ENCODE measurements at places on chromosomes 2 and 18.

DNA sequence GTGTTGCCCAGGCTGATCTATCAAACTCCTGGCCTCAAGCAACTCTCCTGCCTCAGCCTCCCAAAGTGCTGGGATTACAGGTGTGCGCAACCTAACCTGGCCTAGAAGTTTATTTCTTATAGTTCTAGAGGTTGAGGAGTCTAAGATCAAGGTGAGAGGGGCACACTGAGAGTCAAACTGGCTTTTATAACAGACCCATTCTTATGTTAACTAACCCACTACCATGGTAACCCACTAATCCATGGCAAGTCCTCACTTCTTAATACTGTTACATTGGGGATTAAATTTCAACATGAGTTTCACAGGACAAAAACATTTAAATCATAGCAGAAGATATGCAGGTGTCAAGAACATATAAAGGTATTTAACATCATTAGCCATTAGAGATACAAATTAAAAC, 50.6 kb downstream of the MDH1 start:
- DNase-seq = no peak

DNA sequence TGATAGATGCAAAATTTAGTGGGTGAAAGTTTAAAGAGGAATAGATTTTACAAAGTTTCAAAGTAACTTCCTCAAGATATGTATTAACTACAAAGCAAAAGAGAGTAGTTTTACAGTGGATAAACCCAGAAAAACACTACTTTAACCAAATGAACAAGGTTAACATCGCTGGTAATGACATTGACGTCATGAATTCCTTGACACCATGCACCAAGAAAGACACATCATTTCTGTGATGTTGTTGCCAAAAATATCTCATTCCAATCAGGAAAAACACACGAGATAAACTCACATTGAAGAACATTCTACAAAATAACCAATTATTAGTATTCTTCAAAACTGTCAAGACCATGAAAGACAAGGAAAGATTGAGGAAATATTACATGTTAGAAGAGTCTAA, 605.6 kb upstream of the SETBP1 start:
- no peak for DNase-seq

GRCh38 chr2:33500177-33500576, 23.7 kb downstream of the RASGRP3 start:
- no peak for DNase-seq

DNA sequence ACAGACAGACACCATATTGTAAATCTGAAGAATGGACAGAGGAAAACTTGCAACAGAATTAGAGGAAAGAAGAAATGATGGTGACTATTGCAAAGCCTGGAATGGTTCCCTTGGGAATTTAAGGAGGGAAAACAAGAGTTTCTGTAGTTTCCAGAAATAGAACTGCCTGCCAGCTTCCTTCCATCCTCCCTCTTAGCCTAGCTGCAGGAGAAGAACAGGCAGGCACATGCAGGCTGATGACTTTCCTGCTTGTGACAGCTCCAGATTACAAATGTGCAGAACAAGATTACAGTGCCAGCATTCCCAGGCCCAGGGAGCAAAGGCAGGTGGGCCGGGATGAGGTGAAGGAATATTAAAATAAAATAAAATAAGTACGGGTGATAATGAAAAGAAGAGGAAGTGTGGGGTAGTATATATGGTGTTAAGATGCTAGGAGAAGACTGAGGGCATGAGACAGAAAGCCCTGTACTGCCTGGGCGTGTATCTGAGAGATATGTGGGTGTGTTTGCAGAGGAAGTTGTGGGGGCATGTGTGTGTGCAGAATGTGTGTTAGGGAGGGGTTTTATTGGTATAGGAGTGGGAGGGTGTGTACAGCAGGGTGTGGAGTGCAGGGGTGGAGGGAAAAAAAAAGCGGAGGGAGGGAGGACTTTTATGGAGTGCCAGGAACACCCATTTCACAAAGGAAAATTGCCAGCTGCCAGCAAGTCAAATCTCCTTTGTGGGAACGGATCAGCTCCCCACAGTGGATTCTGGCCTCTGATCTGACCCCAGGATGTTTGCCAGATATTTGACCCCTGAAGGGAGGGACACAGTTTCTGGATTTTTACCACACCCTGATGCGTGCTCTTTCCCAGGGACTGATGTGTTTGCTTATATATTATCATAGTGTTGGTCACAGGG, 43.9 kb upstream of the NEMP2 start:
- DNase-seq = no peak

DNA sequence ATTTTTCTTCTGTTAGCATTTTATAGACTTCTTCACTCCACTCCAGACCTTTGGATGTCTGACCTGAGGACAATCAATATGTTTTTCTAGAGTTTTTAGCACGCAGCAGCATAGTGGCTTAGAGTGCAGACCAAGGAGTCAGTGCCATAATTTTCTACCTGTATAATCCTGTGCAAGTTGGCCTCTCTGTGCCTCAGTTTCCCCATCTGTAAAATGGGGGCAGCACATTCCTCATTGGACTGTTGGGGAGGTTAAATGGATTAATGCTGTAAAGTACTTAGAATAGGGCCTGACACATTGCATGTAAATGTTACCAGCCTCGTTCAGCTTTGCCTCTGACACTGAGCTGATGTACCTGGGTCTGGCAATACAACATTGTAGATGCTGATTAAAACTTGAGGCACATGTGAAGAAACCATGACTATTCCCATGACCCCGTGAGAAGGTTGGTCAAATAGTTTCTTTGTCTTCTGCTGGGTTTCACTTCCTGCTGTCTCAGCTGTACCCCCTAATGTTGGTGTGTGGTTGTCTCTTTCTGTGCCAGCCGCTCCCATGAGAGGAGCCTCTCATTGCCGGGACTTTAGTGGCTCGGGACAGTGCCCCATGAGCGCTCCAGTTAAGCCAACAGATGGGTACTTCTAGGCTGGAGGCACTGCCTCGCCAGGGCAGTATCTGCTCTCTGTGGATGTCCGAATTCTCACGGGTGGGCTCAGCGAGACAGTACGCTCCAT, 125.3 kb downstream of the SH3RF3 start:
- DNase-seq = no peak

- DNase-seq = no peak
Measured at GRCh38 chr2:46029332-46029811, 267.8 kb upstream of the EPAS1 start.

DNA sequence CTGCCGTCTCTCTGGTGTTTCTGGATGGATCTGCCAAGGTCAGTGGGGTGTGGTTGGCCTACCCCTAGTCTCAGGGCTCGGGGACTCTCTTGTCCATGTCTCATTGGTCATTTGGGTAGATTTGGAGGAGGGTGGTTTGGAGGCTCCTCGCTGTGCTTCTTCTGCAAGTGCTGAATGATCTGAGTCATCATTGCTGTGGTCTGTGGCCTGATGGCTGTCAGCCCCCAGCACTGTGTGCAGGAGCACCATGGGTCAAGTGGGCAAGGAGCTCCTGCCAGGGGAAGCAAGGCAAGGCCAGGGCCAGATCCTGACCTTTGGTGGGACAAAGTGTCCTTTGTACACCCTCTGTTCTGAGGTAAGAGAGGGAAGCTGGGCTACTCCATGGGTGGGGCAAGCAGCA, 221.8 kb downstream of the FHOD3 start:
- no peak for DNase-seq

- no peak for DNase-seq
Measured at GRCh38 chr2:126719833-126720351, 63.9 kb downstream of the GYPC start.

DNA sequence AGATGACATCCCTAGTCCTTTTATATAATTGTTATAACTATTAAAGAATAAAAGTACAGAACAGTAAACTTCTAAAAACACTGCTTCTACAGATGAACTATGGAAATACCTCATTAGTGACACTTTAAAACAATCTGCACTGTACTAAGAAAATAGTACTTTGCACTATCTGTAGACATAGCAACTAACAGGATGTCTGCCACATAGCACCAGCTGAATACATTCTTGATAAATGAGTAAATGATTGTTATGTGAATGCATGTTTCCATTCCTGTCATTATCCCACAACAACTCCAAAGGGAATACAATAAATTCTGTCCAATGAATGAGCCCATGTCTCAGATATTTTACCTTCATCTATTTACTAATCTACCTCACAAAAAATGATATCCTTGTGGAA, 115.3 kb upstream of the SLC35G4 start:
- DNase-seq = no peak

- no peak for DNase-seq
Measured at GRCh38 chr18:33802955-33803354, 224.9 kb downstream of the ASXL3 start.

GRCh38 chr2:151975460-151976414, 123.1 kb downstream of the CACNB4 start:
- no peak for DNase-seq

DNA sequence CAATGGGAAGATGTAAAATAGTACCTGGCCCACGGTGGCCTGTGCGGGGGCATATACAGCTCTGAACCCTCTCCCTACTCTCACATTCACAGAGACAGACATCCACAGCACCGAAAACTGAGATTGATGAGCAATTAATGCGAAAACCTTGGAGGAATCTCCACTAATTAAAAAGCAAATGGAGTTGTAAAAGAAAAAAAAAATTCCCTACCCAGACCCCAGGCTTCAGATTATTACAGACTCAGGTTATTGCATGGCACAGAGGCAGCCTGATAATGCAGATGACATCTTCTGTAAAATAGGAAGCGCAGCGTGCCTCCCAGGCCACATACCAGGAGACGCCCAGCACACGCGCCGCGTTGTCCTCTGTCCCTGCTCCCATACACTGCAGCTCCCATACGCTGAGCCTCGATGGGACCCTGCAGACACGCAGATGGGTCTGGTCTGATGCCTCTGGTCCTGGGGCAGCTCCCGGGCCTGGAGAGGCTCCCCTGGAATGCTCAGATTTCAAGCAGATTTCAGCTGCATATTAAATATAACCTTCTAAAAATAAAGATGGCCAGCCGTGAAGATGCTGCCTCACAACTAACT, 496.1 kb upstream of the MYT1L start:
- no peak for DNase-seq

- DNase-seq = no peak
Measured at GRCh38 chr18:23927821-23928746, 86.5 kb upstream of the TTC39C start.

- DNase-seq = no peak
Measured at GRCh38 chr2:149146876-149147275, 108.4 kb downstream of the LYPD6B start.

DNA sequence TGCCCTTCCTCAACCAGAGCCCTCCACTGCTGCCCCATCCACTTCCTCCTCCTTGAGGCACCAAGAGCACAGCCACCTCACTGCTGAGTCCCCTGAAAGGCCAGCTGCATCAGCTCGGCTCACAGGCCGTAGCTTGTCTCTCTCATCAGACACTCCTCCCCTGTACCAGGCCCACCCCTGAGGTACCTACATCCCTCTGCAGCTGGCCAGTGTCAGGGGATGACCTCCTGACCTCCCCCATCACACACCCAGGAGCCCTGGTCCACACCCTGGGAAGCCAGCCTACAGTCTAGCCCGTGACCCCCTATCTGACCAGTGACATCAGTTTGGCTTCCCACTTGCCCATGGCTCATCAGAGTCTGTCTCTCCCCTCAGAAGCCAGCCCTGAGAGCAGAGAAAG, 205.6 kb downstream of the TNS1 start:
- no peak for DNase-seq

DNA sequence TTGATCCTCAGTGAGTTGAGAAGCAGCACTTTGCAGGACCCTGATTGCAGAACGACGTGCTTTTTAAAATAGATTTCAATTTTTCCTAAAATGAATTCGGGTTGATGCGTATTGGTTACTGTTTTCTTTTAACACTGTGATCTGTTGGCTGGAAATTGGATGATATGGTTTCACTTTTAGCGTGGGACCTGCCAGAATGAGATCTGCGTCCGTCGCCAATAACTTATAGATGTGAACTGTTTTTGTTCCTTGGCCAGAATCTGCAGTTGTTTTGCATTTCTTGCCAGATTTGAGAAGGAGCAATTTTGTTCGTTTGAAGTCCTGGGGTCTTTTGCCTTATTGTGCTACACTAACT, 703 bp downstream of the UGGT1 start:
- no peak for DNase-seq

DNA sequence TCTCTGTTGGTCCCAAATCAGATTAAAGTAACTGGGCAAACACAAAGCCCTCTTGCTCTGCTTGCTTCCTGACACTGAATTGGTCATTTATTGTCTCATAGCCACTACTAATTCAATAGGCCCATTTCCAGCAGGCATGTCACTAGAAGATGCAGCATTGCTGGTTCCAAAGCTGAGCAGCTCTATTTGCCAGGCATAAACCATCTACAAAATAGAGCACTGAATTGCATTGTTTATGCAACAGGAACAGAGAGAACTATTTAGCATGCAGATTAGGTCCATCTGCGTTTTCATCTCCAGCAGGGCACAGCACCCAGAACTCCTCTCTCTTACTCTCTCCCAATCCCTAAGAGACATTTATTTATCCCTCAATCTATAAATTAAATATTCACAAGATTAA, 227.6 kb downstream of the SUCLG1 start:
- DNase-seq = no peak

- DNase-seq = no peak
Measured at GRCh38 chr2:180115675-180116074, 108.6 kb upstream of the CWC22 start.

GRCh38 chr18:13026583-13027270, 35.6 kb downstream of the CEP192 start:
- DNase-seq = no peak

DNA sequence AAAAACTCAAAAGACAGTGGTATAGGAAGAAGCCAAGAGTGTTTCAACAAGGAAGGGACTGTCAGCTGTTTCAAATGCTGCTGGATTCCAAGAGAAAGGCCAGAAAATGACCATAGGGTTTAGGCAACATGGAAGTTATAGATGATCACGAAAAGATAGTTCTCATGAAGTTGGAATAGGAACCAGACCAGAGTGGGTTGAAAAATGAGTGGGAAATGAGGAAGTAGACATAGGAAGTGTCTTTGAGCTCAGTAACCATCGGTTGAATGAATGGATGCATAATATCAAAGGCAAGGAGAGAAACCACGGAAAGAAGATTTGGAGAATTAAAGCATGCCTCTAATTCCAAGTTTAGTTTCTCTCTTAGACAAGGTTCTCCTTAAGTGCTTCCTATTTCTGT, 1.3 kb downstream of the NCAPH start:
- no peak for DNase-seq

- no peak for DNase-seq
Measured at GRCh38 chr2:55223958-55224760, 7.9 kb downstream of the CLHC1 start.

DNA sequence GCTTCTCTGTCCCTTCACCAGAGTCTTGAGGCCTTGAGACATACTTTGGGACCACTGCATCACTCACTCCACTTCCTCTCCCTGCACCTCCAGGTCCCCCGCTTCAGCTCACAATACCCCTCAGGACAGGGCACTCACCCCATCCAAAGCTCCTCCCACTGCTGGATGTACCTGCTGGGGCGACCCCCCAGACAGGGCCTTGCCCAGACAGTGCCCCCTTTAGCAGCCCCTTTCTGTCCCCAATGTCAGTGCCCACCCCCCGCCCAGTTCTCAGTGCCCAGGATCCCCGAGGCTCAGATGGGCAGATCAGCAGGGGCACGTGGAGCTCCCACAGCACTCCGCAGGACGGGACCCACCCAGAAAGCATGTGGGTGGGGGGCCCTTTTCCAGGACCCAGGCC, 23.8 kb upstream of the IMP4 start:
- no peak for DNase-seq

Data from D721Med (cell line).